Stimulated activated CD4-positive, alpha-beta T cell treated with anti-CD3 and anti-CD28 coated beads, Interleukin-1b, Interleukin-23, amount 100 ng/mL, for 1 hour (primary cell): ENCODE measurements at places on chromosomes 7 and 10.

- no peak for DNase-seq
Measured at GRCh38 chr10:111429288-111430028, 352.6 kb downstream of the ADRA2A start.

GRCh38 chr10:132301371-132302330 lies 6.1 kb downstream of the STK32C start:
- no peak for DNase-seq

DNA sequence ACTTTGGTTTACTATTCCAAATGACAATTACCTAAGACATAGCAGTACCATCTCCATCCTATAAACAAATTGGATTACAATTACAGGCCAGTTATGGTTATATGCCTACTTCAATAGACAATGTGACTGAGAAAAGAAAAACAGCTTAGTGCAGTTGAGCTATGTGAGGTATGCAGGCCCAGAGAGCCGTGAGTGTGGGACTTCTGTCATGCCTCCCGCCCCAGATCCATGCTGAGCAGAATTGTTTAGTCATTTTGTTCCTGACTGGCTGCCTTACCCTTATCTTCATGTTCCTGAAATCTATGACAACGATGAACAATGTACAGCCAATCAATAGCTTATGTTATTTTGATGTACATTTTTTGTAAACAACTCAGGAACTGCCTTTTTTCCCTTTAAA lies 21.7 kb downstream of the LARP4B start:
- no peak for DNase-seq

DNA sequence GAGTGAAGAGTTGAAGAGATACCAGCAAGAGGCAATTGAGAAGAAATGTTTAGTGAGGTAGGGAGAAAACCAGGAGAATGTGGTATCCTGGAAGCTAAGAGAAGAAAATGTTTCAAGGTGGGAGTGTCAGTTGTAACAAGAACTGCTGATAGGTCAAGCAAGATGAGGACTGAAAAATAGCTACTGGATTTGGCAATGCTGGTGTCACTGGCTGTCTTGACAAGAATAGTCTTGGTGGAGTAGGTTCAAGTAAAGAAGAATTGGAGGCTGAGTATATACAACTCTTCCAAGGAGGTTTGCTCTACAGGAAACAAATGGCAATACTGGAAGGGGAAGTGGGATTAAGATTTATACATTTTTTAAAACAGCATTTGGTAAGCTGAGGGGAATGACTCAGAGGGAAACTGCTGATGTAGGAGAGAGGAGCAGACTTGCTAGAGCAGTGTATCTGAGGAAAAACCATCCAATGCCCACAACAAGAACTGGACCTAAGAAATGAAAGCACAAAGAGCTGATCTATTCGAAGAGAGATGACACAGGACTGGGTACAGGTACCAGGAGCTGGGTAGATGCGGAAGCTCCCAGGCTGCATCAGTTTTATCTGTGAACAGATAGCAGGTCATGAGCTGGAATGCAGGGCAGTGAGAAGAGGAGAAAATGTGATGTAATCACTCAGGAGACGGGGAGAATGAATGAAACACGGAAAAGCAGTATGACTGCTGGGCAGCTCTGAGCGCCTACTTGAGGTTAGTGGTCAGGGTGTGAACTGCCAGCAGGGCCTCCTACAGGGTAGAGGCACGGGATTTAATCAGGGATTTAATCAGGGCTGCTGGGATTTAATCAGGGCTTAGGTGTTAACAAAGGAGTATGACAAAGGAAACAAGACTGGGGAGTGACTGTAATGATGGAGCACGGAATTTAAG lies 34.5 kb downstream of the FAM25A start:
- no peak for DNase-seq

DNA sequence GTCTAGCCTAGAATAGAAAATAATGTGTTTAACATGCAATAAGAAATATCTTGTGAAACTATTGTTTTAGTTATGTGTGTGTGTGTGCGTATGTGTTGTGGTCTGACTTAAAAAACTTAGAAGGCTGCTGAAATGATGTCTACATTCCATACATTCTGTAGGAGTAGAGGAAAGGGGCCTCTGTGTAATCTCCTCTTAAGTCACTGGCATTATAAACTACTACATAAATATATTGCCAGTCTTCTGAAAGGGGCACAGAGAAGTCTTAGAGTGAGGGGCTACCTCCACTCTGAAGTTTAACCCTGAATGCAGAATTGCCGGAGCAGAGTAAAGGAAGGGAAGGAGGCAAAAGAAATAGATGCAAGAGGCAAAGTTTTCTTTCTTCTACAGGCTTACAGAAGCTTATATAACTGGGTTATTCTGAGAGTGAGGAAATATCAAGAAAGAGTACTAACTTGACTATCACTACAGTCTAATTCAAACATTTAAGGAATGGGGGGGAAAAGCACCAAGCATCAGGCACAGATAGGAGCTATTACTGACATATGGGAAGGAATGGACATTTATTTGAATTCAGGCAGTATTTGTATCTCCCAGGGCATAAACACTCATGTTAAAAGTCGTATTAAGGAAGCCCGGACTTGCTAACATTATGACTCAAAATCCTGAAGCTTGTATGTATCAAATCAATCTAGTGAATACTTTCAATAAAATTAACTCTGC lies 75.7 kb downstream of the DNAJC1 start:
- no peak for DNase-seq

DNA sequence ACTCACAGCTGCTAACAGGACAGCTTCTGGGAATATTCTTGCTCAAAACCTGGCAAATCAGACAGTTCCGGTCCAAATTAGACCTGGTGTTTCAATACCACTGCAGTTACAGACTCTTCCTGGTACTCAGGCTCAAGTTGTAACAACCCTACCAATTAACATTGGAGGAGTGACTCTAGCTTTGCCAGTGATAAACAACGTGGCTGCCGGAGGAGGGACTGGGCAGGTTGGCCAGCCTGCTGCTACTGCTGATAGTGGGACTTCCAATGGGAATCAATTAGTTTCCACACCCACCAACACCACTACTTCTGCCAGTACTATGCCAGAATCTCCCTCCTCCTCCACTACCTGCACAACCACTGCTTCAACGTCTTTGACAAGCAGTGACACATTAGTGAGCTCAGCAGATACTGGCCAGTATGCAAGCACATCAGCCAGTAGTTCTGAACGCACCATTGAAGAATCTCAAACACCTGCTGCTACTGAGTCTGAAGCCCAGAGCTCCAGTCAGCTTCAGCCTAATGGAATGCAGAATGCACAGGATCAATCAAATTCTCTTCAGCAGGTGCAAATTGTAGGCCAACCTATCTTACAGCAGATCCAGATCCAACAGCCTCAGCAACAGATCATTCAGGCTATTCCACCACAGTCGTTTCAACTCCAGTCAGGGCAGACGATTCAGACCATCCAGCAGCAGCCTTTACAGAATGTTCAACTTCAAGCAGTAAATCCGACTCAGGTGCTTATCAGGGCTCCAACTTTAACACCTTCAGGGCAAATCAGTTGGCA lies 2.1 kb downstream of the SP4 start:
- no peak for DNase-seq

DNA sequence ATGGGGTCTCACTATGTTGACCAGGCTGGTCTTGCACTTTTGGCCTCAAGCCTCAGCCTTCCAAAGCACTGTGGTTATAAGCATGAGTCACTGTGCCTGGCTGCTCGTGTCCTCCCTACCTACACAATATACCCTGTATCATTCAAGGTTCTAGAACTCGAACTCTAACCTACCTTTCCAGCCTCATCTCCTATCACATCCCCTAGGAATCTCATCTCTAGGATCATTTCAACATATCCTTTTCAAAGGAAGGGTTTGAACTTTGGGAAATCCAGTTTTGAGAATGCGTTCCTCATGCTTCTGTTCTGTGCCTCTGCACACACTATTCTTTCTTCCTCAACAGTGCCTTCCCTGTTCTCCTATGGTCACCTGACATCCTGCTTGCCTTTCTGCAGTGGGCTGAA lies 87.8 kb upstream of the RHEB start:
- DNase-seq, result no peak

DNA sequence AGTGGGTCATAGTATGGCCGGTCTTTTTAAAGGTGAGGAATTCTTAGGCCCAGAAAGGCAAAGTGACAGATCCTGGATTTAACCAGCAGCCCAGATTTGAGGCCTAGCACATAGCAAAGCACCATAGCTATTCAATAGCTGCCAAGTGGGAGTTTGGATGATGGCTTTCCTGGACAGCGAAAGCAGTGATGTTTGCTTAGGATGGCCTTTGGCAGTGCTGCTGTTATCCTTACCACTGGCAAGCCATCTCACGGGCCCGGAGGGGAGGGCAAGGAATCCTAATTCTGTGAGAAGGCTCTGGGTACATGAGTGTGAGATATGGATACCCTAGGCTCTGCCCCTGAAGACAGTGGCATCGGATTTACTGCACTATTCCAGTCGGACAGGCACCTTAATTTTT lies 50.4 kb downstream of the TCF7L2 start:
- no peak for DNase-seq

GRCh38 chr7:52715701-52716100 lies 319.7 kb upstream of the POM121L12 start:
- DNase-seq, result no peak

- no peak for DNase-seq
Measured at GRCh38 chr7:32958046-32959025, 1.1 kb downstream of the FKBP9 start.

DNA sequence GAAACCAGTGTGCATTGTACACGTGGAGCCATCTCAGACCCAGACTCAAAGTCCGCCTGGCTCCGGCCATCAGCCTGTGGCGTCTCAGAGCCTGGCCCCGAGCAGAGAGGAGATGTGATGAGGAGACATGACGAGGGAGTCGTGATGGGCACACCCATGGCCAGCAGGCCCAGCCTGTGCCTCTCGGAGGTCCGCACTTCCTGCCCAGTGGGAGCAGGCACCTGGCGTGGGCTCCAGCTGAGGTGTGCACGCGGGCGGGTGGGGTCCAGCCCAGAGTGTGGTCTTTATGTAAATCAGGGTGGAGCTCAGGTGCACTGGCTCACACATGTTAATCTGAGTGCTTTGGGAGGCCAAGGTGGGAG lies 26.0 kb upstream of the GPR146 start:
- no peak for DNase-seq

- DNase-seq, result no peak
Measured at GRCh38 chr10:93579089-93579488, 12.6 kb downstream of the FFAR4 start.

DNA sequence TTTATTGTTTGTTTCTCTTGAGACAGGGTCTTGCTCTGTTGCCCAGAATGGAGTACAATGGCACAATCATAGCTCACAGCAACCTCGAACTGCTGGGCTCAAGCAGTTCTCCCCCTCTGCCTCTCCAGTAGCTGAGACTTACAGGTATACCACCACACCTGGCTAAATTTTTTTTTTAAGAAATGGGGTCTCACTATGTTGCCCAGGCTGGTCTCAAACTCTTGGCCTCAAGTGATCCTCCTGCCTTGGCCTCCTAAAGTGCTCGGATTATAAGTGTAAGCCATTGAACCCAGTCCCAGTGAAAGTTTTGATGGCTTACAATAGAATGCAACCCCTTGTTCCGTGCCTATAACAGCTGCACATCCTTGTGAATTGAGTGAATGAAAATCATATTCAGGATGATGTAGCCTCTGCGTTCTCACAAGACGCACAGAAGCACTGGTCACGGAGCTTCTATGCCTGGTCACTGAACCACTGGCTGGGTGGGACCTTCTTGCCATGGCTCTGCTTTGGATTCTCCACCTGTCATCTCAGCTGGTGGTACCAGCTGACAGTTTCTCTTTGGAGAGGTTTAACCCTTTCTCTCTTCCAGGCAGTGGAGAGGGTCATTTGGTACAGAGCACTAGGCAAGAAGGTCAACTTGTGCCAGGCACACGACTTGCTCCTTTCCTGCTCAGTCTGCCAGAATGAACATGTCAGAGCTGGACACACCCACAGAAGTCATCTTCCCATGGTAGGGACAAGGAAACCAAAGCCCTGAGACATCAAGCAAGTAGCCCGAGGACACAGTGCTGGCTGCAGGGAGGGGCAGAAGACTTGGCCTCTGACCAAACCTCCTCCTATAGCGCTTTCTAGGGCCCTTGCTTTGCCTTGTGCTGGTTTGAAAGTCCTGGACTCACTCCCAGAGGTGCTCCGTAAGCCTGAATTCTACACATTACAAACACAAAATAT lies 89.6 kb downstream of the ATXN7L1 start:
- DNase-seq, result no peak

- DNase-seq, result no peak
Measured at GRCh38 chr10:50846753-50847152, 38.7 kb downstream of the A1CF start.

DNA sequence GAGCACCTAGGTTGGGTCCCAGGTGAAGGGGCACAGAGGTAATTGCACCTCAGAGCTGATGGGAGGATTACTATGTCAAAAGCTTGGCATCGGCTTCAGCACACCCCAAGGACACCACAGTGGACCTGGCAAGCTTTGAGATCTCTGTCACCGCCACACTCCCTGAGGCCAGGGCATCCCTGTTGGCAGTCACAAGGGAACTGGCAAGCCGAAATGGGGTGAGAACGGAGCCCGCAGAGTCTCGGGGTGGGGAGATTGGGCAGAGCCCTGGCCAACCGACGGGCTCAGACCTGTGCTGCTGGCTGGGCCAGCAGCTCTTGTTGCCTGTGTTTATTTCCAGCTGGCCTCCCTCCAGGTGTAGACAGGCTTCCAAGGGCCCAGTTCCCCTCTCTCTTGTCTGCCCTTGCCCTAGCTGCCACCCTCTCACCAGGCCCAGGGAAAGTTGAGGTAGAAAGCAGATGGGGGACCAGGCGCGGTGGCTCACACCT lies 2.5 kb downstream of the HSPB1 start:
- DNase-seq, result no peak

DNA sequence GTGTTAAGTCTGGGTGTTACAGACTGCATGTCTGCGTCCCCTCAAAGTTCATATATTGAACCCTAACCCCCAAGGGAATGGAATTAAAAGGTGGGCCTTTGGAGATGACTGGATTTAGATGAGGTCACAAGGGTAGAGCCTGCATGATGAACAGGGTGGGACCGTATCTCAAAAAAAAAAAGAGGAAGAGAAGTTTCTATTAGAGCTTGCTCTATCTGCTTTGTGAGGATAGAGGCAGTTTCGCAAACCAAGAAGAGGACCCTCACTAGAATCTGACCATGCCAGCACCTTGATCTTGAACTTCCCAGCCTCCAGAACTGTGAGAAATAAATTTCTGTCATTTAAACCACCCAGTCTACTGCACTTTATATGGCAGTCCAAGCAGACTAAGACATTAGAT lies 1.4 kb downstream of the KIN start:
- no peak for DNase-seq

GRCh38 chr10:69854511-69855345 lies 53.0 kb downstream of the COL13A1 start:
- DNase-seq, result no peak

- DNase-seq, result no peak
Measured at GRCh38 chr7:137882261-137882668, 35.5 kb upstream of the DGKI start.

- no peak for DNase-seq
Measured at GRCh38 chr7:135411098-135411497, 98.8 kb downstream of the CNOT4 start.

- DNase-seq, result no peak
Measured at GRCh38 chr7:30658479-30659074, 23.7 kb downstream of the CRHR2 start.

DNA sequence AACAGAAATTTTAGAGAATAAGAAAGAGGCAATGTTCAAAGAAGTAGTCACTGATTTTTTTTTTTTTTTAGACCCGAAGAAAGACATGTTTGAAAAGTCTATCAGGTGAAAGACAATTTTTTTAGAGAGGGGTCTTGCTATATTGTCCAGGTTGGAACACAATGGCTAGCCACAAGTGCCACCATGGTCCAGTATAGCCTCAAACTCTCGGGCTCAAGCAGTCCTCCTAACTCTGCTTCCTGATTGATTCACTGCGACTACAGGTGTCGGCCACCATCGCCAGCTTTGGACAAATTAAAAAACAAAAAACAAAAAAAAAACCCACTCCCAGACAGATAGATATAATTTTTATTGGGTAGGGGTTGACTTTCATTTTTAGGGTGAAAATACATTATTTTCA lies 22.3 kb downstream of the FAM149B1 start:
- no peak for DNase-seq
